Stimulated activated CD8-positive, alpha-beta memory T cell treated with anti-CD3 and anti-CD28 coated beads, Interleukin-4, amount 100 ng/mL, for 1 hour (primary cell): ENCODE measurements at places on chromosomes 6 and 20.

GRCh38 chr6:10621847-10622246, 72.6 kb downstream of the C6orf52 start:
- no peak for DNase-seq

- no peak for DNase-seq
Observed at GRCh38 chr6:4240148-4240547, 104.8 kb upstream of the ECI2 start.

DNA sequence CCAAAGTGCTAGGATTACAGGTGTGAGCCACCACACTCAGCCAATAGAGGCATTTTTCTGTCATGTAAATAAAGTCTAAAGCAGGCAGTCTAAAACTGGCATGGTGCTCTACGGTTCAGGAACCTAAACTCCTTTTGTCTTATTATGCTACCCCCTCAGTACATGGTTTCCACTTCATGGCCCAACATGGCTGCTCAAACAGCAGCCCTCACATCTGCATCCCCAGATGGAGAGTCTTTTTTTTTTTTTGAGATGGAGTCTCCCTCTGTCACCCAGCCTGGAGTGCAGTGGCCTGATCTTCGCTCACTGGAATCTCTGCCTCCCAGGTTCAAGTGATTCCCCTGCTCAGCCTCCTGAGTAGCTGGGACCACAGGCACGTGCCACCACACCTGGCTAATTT, 38.3 kb downstream of the SLC52A3 start:
- DNase-seq: no peak

GRCh38 chr6:71333697-71334096, 45.1 kb downstream of the OGFRL1 start:
- DNase-seq: no peak

DNA sequence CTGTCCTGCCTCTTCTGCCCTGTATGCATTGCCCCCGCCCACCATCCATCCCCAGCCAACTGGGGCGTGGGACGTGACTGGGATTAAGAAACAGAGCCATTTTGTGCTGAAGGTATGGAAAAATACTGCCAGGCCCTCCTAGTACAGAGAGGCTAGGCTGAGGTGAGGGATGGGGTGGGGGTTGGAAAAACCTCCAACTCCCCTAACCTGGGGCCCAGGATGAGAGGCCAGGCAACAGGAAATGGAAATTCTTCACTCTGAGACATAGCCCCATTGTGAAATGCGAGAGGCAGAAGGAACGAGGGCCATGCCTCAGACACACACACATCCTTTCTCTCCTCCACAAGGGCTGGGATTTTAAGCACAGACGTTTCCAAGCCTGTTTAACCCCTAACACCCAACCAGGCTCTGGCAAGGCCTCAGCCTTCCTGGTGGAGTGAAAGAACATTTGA, 19.9 kb downstream of the KCNK5 start:
- no peak for DNase-seq

DNA sequence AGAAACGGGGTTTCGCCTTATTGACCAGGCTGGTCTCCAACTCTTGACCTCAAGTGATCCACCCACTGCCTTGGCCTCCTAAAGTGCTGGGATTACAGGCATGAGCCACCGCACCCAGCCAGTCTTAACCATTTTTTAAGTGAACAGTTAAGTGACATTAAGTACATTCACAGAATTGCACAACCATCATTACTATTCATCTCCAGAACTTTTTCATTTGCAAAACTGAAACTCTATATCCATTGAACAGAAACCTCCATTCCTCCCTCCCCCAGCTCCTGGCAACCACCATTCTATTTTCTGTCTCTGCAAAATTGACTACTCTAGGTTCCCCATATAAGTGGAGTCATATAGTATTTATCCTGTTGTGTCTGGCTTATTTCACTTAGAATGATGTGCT, 59.7 kb downstream of the PLCB4 start:
- DNase-seq: no peak

- no peak for DNase-seq
Observed at GRCh38 chr6:16216501-16217155, 21.8 kb upstream of the GMPR start.

DNA sequence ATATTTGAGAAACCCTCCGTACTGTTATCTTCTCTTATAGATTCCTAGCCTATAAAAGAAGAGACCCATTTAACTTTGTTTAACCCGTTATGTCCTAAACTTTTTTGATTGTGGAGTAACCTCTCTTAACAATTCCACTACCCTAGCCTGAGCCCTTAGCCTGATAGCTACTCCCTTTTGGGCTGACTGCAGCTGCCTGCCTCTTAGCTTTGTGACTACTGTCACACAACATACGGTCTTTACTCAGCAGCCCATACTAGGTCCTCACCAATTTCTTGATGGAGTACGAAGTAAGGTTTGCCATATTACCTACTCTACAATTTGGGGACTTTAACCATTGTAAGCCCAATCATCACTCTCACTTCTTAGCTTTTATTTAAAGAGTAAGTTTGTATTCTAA, 72.7 kb downstream of the QRSL1 start:
- DNase-seq: no peak

DNA sequence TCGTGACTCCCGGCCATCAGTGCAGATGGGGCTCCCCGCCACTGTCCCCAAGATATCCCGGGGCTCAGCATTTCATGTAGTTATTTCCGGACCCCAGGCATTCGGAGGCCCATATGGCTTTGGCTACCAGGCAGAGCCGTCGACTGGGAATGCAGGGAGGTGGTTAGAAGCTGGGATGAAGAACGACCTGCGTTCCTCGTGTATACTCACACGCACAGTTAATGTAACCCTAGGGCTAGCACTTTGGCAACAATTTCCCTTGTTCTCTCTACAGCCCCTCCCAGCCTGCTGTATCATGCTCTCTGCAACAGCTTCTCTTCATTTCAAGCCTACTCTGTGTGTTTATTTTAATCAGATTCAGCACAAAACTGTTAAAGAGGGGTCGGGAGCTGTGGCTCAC, 240.4 kb downstream of the MYLK4 start:
- no peak for DNase-seq

DNA sequence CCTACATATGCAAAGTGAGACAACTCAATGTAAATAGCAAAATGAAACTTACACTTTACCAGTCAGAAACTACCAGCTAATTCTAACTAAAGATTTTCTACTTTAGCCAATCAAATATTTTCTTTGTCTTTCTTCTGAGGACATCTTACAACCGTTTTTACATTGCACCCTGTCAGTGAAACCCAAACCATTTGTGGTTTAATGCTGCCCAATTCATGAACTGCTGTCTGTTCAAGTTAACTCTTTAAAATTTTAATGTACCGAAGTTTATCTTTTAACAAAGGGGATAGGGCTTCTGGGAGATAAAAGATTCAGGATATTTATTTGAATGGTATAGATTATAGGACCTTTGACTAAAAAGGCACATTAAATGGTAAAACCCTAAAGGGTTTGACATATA, 121.3 kb upstream of the HDDC2 start:
- DNase-seq: no peak

- no peak for DNase-seq
Observed at GRCh38 chr6:124420116-124420840, 542.0 kb upstream of the RNF217 start.

DNA sequence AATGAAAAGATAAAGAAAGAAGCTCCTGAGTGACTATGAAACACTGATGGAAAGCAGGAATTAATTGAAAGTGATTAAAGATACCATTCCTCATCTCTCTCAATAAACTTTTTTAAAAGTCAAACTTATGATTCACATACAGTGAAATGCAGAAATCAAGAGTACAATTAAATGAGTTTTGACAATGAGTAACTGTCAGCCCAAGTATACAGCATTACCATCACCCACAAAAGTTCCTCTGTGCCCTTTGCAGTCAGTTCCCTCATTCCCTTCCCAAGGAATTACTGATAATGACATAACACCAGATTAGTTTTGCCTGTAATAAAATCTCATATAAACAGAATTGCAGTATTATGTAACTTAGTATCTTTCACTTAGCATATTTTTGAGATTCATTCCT, 44.5 kb downstream of the ATG5 start:
- DNase-seq: no peak

DNA sequence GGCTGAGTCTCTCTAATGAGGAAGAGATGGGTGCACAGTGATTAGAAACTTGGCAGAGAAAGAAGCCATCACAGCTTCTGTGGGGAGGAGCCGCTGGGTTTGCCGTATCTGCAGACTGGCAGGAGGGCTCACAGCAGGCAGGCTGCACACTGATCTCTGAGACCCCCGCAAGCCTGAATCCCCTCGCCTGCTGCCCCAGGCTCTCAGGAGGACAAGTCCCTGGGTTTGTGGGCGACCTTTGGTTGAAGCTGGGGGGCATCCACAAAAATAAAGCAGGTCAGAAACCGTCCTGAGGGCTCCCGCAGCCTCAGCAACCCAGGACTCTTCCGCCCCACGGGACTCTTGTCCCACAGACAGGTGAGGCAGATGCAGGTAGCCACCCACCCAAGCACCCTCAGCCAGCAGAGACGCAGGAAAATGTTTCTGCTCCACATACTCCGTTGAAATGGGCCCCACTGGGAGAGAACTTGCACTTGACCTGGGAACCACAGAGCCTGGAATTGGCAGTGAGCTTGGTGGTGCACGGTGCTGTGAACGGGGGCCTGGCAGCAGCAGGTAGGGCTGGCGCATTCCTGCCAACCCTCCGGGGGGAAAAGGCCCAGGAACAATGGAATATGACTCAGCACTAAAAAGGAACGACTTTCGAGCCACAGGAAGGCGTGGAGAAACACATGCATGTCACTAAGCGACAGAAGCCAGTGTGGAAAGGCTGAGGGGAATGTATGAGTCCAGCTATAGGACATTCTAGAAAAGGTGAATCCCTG, 89.9 kb downstream of the YTHDF1 start:
- DNase-seq: no peak

DNA sequence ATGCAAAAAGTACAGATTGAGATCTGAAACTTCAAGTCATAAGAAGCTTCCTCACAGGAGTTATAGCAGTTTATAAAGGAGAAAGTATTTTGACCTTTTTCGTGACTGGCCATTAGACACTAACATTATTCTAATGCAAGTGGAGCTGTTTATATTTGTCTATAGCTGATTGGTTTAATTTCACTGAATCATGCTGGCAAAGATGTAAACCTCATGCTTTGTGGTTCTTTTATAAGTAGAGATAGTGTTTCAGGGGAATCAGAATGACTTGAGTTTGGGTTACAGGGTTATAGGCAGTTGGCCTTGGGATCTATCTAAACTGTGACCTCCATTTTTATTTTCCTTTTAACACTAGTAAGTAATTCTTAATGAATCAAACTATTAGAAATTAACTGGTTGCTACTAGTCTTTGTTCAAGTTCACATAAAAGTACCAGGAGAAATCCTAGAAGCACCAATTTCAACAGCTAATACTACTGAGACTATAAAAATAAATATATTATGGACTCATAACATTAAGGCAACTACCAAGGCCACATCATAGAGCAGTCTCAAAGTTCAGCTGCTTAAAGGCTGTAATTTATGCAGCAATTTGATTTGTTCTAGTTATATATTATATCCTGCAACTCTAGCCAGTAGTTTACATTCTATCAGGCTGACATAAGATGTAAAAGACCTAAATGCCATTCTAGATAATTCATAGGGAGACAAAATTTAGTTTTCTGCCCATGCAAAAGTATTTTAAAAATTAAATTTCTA, 94.0 kb downstream of the RNGTT start:
- DNase-seq: no peak

DNA sequence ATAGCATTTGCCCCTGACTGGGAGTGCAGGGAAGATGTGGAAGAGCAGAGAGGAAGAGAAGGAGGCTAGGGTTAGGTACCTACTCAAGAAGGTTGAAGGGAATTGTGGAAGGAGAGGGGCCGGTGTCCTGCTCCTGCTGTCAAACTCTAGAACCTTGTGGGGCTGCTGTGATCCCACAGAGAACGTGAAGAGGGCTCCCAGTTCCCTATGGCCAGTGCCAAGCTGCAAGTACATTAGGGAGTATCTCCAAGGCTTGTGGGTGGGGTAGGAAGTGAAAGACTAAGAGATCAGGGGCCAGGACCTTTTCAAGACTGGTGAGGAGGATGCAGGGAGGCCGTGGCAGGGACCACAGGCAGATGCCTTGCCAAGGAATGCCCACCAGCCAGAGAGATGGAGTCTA, 263.4 kb downstream of the CDH26 start:
- DNase-seq: no peak

- no peak for DNase-seq
Observed at GRCh38 chr20:13865791-13866351, 81.0 kb downstream of the NDUFAF5 start.

- no peak for DNase-seq
Observed at GRCh38 chr20:45405571-45406259, 2.4 kb upstream of the DBNDD2 start.

DNA sequence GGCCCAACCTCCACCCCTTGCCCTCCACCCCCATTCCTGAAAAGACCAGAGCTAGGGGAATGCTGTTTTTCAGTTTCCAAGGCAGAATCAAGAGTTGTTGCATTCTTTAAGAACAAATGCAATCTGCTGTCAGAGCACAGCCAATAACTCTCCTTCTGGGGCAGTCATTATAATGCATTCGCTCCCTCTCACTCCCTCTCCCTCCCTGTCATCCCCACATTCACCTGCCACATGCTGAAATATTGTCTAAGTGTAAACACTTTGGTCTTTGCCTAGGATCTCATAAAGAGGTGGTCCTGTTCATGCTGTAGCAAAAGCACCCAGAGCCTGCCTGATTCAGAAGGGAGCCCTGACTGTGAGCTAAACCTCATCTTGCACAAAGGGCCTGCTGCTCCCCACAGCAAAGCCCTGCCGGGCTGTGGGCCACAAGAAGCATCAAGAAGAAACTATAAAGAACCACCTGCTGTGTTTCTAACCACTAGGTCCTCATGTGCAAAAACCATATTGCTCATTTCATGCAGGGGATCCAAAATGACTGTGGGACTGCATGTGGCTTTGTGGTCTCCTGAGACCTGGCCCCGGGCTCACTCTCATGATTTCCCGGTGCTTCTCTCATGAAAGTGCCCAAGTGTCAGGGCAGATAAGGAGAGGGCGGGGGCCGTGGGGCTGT, 85.6 kb downstream of the GPR6 start:
- no peak for DNase-seq

DNA sequence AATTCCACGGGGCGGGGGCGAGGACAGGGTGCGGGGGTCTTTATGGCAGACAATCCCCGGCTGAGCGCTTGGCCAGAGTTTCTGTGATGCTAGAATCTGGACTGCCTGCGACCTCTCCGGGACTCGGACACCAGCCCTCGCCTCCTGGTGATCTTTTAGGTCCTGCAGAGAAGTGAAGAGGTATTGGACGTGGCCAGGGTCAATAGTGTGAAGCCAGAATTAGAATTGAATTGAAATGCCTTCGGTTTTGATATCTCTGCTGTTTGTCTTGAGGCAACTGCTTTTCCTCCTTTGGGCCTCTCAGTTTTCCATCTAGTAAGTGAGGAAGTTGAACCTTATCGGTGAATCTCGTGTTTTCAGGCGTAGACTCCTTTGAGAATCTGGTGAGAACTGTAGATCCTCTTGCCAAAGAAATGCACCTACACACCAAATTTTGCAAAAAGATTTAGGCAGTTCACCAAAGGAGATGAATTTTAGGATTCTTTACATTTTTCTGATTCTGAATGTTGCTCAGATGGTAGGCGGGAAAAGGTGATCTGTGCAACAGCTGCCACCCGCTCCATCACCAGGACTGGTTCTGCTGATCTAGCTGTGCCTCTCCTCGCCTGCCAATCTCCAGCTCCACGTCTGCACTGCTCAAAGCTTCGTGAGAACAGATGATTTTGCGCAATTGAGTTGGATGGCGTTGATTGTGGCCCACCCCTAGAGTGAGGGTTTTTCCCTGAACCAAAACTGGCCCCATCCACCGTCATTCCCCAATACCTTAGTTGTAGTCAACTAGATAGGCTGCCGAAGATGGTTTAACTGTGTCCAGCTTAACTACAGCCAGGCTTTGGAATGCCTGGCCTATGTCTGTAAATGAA, 837 bp upstream of the OSER1 start:
- no peak for DNase-seq

- no peak for DNase-seq
Observed at GRCh38 chr20:53303413-53303760, 290.3 kb downstream of the ZNF217 start.

GRCh38 chr6:148747471-148748165, 788 bp downstream of the UST start:
- DNase-seq: no peak
